ENCODE measurements at places on chromosomes 2 and 18.

- no peak for DNase-seq
Observed at GRCh38 chr2:30139131-30139870, 7.5 kb upstream of the YPEL5 start.

GRCh38 chr2:105928563-105928962, 183.9 kb downstream of the NCK2 start:
- DNase-seq = no peak

GRCh38 chr2:228599297-228599696, 417.8 kb upstream of the SPHKAP start:
- DNase-seq = no peak

- DNase-seq = no peak
Observed at GRCh38 chr2:25529034-25529433, 144.3 kb downstream of the DTNB start.

GRCh38 chr2:64839844-64840243, 149.4 kb upstream of the SLC1A4 start:
- no peak for DNase-seq

All from G401 (cell line).